ENCODE measurements at places on chromosomes 5 and 9. TPM values are rescaled to one million over a fixed set of nuclear protein-coding genes. Genes with fewer than 3 reads are reported as not detected.

DNA sequence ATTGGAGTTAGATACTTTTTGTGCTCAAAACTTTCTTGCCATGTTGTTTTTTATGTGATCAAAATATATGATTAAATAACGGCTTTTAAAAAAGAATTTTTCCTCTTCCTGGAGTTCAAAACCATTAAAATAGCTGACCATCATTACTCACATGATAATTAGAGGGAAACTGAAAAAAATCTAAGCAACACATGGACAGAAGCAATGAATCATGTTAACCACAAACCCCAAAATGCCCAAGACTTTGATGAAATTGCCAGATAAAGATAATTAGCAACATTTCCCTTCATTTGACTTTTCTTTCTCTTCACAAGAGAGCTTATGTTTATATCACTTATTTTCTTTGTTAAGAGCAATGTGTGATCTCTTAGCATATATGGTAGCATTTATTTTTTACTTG, 1294.2 kb downstream of the EFNA5 start:
- no peak for DNase-seq

BTNL8 gene
- not detected for total RNA-seq

- no peak for DNase-seq
Observed at GRCh38 chr5:109589986-109590385, 99.7 kb upstream of the MAN2A1 start.

HAND1 gene
- 23.4 TPM for total RNA-seq

DNA sequence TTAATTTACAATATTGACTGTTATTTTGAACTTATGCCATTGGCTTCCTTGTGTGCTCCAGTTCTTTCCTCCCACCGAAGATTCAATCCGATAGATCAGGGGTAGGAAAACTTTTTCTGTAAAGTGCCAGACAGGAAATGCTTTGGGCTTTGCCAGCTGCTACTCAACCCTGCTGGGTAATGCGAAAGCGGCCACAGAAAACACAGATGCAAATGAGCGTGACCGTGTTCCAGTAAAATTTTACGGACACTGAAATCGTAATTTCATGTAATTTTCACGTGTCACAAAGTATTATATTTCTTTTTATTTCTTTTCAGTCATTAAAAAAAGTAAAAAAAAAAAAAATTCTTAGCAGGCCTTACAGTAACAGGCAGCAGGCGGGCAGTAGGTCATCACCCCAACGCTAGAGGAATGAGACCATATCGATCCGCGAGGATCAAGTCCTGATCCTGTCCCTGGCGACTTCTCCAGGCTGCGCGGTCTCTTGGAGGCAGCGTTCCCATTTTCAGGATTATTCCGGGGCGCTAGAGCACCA, 599 bp downstream of the NMRK1 start:
- no peak for DNase-seq

DNA sequence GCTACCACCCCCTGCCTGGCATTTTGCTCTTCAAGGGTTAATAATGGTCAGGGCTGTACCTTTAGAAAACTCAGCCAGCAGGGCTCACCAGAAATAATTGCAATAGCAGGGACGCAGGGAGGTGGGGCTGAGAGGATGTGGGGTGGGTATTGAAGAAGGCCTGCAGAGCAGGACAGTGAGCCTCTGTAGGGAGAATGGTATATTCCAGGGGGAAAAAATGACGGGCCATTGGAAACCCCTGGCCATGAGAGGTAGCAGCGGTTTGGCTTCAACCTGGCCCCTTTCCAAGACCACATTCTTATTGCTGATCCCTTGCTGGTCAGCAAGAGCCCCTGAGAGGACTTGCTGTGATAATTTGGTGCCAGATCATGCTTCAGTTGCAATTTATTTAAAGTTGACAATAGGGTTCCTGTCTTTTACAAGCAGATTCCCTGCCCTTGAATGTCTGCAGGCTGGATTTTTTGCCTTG, 36.7 kb upstream of the CTNNA1 start:
- no peak for DNase-seq

- no peak for DNase-seq
Observed at GRCh38 chr5:76111477-76112174, 28.4 kb downstream of the SV2C start.

WWC1 gene
- 1.8 TPM for total RNA-seq

DNA sequence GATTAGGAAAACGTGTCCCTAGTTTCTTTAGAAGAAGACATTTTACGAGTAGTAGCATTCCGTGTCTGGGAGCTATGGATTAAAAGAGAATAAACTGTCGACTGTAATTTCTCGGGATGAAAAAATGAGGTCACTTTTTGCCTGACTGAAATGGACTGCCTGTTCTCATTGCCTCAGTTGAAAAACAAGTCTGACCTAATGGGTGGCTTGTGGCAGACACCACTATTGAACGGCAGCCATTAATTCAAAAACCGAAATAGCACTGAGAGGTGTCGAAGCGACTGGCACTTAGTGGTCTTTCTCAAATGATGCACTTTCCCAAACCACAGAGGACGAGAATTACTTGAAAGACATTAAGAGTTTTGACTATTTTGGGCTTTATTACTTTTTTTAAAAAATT, 35.4 kb downstream of the OSTF1 start:
- DNase-seq: no peak

PTPN3 gene
- 38.6 TPM for total RNA-seq

- DNase-seq: no peak
Observed at GRCh38 chr5:80309871-80310665, 9.7 kb upstream of the SPZ1 start.

PRRX2 gene
- 0.89 TPM for total RNA-seq

CA9 gene
- total RNA-seq: not detected

NRARP gene
- total RNA-seq: 4.4 TPM

HMCN2 gene
- 5.2 TPM for total RNA-seq

- DNase-seq: no peak
Observed at GRCh38 chr9:78566521-78566920, 269.6 kb downstream of the PSAT1 start.

DNA sequence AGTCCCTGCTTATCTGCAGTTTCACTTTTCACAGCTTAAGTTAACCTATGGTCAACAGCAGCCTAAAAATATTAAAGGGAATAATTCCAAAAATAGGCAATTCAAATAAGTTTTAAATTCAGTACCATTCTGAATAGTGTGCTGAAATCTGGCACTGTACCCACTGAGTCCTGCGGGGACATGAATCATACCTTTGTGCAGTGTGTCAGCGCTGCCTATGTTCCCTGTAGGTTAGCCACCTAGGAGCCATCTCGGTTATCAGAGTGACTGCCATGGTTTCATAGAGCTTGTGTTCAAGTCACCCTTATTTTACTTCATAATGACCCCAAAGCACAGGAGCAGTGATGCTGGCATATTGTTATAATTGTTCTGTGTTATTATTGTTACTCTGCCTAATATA, 139.9 kb downstream of the GPBP1 start:
- DNase-seq: no peak

GARIN3 gene
- not detected for total RNA-seq

THBS4 gene
- total RNA-seq: 24.6 TPM

ZMAT2 gene
- total RNA-seq: 29.6 TPM

GRCh38 chr9:137280474-137281344, 3.2 kb downstream of the TOR4A start:
- DNase-seq: no peak

DNA sequence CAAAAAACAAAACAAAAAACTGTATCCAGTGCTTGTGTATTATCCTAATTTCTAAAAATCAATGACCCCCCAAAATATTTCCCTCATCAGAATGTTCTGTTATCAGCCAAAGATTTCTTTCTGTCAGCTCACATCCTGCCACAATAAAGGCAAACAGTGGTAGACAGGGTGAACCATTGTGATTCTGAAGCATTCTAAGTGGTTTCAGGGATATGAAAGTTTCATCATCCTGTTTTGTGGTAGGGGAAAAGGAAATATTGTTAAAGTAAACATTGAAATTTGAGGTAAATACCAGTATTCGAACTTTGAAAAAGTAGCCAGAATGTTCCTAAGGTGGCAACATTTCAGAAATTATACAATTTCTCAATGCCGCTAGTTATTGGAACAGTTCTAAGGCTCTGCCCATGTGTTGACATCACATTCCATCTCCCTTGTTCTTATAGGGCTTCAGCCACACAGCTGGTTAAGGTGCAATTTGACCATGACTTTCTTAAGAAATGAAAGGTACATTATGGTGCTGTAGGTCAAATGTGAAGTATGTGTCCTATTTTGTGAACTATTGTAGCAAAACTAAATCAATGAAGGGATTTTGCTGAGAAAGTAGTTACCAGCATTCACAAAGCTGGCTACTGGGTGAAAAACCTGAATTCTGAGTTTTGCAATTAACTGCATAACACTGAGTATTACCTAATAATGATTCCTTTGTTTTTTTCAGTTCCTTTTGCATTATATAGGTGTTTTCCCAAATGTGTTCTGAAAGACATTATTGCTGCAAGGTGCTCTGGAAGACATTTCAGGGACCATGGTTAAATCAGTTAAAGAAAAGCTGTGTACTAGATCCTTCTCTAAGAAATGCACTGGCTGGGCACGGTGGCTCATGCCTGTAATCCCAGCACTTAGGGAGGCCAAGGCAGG, 107.6 kb upstream of the RASGRF2 start:
- DNase-seq: no peak

MYO10 gene
- 7.2 TPM for total RNA-seq

DNA sequence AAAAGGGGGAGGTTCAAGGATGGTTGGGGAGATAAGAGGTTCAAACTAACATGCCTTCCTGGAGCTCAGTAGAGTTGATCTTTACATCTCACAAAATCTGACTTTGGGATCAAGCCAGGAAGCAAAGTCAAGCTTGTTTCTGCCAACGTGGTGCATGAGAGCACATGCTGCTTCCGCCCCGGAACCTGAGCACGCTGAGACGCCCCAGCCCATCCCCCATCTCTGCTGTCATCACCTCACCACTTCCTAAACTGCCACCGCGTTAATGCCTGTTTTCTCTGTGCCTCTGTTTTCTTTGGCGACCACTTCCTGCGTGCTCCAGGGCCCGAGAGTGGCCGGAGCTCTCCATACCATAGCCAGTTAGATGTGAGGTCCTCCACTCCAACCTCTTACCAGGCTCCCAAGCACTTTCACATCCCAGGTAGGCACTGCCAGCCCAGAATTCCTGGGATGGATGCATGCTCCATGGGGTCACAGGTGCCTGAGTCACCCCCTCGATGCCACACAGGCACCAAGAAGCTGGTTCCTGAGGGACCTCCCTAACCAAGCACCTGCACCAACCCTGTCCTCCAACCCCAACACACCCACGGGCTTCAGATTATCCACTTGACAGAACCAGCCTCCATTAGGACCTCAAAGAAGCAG, 31.2 kb upstream of the AFAP1L1 start:
- peak; percentile 59 for DNase-seq

HAPLN1 gene
- total RNA-seq: 0.32 TPM

SLC4A9 gene
- not detected for total RNA-seq

PCA3 gene
- total RNA-seq: not detected

- no peak for DNase-seq
Observed at GRCh38 chr5:137478043-137478442, 21.1 kb downstream of the SPOCK1 start.

DNA sequence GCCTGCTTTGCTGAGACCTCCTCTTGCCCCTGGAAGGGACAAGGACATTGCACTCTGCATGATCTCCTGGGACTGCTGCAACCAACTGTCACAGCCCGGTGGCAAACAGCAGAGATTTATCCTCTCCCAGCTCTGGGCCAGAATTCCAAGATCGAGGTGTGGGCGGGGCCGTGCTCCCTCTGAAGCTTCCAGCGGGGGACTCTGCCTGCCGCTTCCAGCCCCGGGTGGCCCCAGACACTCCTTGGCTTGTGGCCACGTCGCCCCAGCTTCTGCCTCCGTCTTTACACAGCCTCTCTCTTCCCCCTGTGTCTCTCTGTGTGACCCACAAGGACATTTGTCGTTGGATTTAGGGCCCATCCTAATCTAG, 67.1 kb downstream of the COL5A1 start:
- peak; percentile 39 for DNase-seq

IL9 gene
- not detected for total RNA-seq

DNA sequence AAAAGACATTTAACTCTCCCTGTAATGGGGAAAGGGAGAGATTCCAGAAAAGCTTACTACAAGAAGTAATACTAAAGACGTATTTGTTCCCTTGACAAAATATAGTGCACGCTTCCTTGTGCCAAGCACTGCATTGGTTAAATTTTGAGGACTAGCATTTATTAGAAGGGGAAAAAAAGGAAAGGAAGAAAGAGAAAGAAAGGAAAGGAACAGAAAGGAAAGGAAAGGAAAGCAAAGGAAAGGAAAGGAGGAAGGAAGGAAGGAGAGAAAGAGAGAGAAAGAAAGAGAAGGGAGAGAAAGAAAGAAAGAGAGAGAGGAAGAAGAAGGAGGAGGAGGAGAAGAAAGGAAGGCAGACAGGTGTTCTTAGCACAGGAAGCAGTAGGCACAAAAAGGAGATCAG, 110.1 kb upstream of the CDH6 start:
- no peak for DNase-seq
